ENCODE measurements at places on chromosomes 4 and X. TPM values are rescaled to one million over a fixed set of nuclear protein-coding genes. Genes with fewer than 3 reads are reported as not detected.

- H3K4me1 ChIP-seq = no peaks in the 10 kb centered on the region
- no peak overlapping the region for H3K27ac ChIP-seq
- H3K36me3 ChIP-seq = no peaks in the 10 kb centered on the region
- no peaks in the 10 kb centered on the region for H3K27me3 ChIP-seq
- no peak for DNase-seq
Measured at GRCh38 chrX:132877954-132878536, 80.4 kb downstream of the HS6ST2 start.

- no peak for DNase-seq
- no peak overlapping the region for H3K4me3 ChIP-seq
- no peaks in the 10 kb centered on the region for H3K36me3 ChIP-seq
Measured at GRCh38 chr4:152999346-153000075, 63.4 kb downstream of the FHDC1 start.

DNA sequence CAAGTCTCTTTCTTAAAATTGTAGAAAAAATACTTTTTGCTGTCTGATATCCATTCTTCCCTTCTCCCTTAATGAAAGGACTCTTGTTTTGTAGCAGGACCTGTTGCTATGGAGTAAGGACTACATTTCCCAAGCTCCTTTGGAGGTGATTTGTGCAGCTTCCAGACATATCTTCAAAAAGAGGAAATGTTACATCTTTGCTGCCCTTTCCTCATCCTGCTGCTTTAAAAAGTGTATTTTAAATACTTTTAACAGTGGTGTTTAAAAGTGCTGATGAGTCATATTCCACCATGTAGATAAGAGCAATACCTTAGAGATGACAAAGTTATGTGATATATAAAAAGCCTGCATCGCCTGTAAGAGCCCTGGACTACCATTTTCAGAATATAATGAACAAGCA is 98.7 kb downstream of the CFAP299 start:
- H3K36me3 ChIP-seq = no peaks in the 10 kb centered on the region
- peak; percentile 30 for DNase-seq
- no peak overlapping the region for H3K27ac ChIP-seq
- H3K4me1 ChIP-seq = 0 out of 2 replicates have a peak, but pooled peaks cover 4% of the 10 kb centered on the region

- no peak overlapping the region for H3K27ac ChIP-seq
- H3K36me3 ChIP-seq = no peaks in the 10 kb centered on the region
- no peaks in the 10 kb centered on the region for H3K4me1 ChIP-seq
- H3K4me3 ChIP-seq = no peak overlapping the region
- DNase-seq = no peak
Measured at GRCh38 chrX:37726346-37726745, 40.8 kb downstream of the XK start.

The FOXO4 gene
- 5.3 TPM for total RNA-seq

GRCh38 chr4:13656569-13657405 is 29.3 kb upstream of the BOD1L1 start:
- peak overlapping the region; percentile 80 for H3K4me3 ChIP-seq
- H3K36me3 ChIP-seq = no peaks in the 10 kb centered on the region
- 0 out of 2 replicates have a peak, but pooled peaks cover 3% of the 10 kb centered on the region for H3K4me1 ChIP-seq
- DNase-seq = peak; percentile 88
- H3K27ac ChIP-seq = no peak overlapping the region
- H3K27me3 ChIP-seq = no peaks in the 10 kb centered on the region

DNA sequence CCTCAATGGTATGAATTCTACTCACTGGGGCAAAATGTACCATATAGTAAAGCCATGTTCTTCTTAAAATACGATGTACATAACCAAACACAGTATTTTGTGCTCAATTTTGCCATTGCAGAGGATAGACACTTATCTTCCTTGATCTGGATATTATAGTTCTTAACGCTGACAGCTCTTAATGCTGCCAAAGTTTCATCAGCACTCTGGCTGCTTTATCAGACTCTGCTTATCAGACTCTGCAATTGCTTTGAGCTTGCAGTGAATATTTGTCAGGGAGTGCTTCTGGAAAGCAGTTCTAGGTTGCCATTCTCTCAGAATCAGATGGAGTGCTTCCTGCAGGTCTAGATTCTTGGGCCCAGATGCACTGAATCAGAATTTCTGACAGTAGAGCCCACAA is 863.1 kb downstream of the CCSER1 start:
- DNase-seq = no peak
- H3K36me3 ChIP-seq = no peaks in the 10 kb centered on the region
- H3K4me3 ChIP-seq = no peak overlapping the region

The SOD3 gene
- 3.8 TPM for total RNA-seq

DNA sequence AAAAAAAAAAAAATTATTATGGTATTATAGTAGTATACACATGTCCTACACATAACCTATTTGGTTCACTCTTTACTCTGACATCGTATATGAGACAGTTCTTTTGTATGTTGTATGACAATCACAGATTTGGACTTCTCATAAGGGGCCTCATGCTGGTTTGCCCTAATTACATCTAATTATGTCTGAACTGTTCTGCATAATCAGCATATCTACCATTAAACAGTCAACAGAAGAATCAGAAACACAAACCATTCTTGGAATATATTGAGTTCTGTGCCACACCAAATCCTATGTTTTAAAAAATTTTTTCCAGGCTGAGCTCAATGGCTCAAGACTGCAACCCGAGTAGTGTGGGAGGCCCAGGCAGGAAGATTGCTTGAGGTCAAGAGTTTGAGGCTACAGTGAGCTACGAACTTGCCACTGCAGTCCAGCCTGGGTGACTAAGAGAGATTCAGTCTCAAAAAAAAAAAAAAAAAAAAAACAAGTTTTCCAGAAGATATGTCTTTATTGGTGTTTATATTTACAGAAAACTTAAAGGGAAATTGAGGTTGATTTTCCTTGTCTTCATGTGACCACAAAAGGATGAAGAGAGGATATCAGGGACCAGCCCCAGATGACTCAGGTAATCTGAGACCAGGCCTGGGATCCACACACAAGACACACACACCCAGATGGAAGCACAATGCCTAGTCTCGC is 22.2 kb downstream of the TRIM61 start:
- no peak overlapping the region for H3K4me3 ChIP-seq
- no peaks in the 10 kb centered on the region for H3K27me3 ChIP-seq
- no peak for DNase-seq
- H3K36me3 ChIP-seq = no peaks in the 10 kb centered on the region

DNA sequence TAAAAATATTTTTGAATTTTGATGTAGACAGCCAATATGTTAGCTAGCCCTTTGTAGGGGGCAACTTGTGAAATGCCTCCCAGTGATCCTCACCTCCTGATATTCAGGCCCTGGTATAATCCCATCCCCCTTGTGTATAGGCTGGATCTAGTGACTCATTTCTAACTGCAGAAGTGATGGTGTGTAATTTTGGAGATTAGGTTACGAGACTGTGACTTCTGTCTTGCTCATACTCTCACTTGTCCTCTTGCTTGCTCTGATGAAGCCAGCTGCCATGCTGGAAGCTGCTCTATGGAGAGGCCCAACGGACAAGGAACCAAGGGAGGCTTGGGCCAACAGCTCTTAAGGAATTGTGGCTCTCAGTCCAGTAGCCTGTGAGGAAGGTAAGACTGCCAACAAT is 61.7 kb downstream of the GPR82 start:
- 0 out of 2 replicates have a peak, but pooled peaks cover 5% of the 10 kb centered on the region for H3K4me1 ChIP-seq
- H3K27me3 ChIP-seq = no peaks in the 10 kb centered on the region
- DNase-seq = peak; percentile 47

GRCh38 chr4:63493265-63493664 is 916.0 kb downstream of the TECRL start:
- H3K4me1 ChIP-seq = no peaks in the 10 kb centered on the region
- no peaks in the 10 kb centered on the region for H3K27me3 ChIP-seq
- no peaks in the 10 kb centered on the region for H3K36me3 ChIP-seq
- DNase-seq = no peak
- H3K4me3 ChIP-seq = no peak overlapping the region

The GUCY1B1 gene
- total RNA-seq = 2.1 TPM

DNA sequence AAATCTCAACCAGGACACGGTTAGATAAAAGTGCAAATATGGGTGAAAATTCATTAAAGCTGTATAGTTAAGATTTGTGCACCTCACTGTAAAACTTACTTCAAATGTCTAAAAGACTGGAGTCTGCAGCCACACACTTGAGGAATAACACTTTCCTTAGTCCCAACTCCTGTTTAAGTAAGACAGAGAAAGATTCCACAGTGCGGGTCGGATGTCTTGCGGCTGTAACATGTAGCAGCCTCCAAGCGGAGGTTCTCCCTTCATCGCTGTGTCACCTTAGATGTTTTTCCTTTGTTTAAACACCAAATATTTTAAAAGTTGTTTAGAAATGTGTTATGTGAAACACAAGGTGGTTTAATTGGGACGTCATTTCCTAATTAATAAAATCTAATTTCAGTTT is 905 bp upstream of the MAEA start:
- H3K4me3 ChIP-seq = peak overlapping the region; percentile 83
- H3K27me3 ChIP-seq = no peaks in the 10 kb centered on the region
- peak; percentile 2 for DNase-seq
- peaks cover 15% of the 10 kb centered on the region for H3K4me1 ChIP-seq
- no peaks in the 10 kb centered on the region for H3K36me3 ChIP-seq

The ASB9 gene
- total RNA-seq = not detected

The TGIF2LX gene
- not detected for total RNA-seq

- no peaks in the 10 kb centered on the region for H3K36me3 ChIP-seq
- H3K27me3 ChIP-seq = no peaks in the 10 kb centered on the region
- peaks cover 20% of the 10 kb centered on the region for H3K4me1 ChIP-seq
- no peak overlapping the region for H3K4me3 ChIP-seq
- DNase-seq = peak; percentile 70
Measured at GRCh38 chr4:25925486-25926201, 11.6 kb downstream of the SMIM20 start.

The SFRP2 gene
- total RNA-seq = 0.65 TPM

DNA sequence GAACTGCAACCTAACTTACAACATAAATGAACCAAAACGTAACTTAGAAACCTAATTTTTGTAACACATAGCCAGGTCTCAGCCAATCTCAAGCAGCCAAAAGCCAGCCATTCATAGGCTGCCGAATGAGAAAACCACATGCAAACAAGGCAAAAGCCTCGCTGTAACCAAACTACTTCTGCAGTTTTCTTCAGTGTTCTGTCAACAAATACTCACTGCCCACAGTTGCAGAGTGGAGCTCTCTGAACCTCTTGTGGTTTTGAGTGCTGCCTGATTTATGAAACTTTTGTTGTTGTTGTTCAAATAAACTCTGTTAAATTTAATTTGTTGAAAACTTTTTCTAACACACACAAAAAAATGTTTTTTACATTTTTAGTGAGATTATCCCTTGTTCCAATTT is 251.2 kb downstream of the PAPSS1 start:
- no peak for DNase-seq
- H3K4me3 ChIP-seq = no peak overlapping the region
- no peaks in the 10 kb centered on the region for H3K4me1 ChIP-seq
- H3K27me3 ChIP-seq = no peaks in the 10 kb centered on the region
- no peaks in the 10 kb centered on the region for H3K36me3 ChIP-seq

The SHROOM3 gene
- total RNA-seq = 44.6 TPM

- no peak overlapping the region for H3K27ac ChIP-seq
- H3K4me3 ChIP-seq = no peak overlapping the region
- H3K27me3 ChIP-seq = no peaks in the 10 kb centered on the region
- no peaks in the 10 kb centered on the region for H3K36me3 ChIP-seq
Measured at GRCh38 chr4:86441175-86441936, 81.5 kb upstream of the MAPK10 start.

GRCh38 chrX:137428766-137429591 is 136.9 kb upstream of the ZIC3 start:
- no peak for DNase-seq
- H3K27me3 ChIP-seq = peaks cover 4% of the 10 kb centered on the region
- no peak overlapping the region for H3K27ac ChIP-seq
- no peaks in the 10 kb centered on the region for H3K4me1 ChIP-seq
- H3K36me3 ChIP-seq = no peaks in the 10 kb centered on the region

The UGT2A1 gene
- total RNA-seq = not detected

DNA sequence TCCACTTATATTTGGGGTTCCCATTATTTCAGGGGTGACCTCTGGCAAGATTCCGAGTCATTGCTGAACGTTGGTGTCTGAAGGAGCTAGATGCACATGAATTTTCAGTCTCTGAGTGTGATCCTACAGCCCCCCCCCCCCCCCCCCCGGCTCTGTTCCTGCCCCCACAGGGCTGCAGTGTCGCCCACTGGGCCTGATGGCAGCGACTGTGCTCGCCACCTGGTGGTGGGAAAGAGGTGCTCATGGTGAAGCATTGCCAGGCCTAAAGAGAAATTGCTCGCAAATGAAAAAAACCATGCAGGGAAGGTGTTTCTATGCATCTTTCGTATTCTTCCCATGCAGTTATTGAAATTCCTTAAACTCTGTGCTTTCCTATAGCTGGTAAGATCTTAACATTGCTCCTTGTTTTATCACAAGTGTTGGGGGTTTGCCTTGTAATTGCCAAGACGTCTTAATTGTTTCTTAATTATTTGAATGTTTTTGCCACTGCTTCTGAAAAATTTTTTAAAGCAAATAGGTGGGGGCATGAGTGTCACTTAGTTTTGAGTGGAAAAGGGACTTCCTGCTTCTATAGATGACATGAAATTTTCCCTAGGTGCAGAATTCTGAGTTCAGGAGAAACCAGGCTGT is 63.2 kb downstream of the CLDN22 start:
- DNase-seq = peak; percentile 75
- H3K27me3 ChIP-seq = no peaks in the 10 kb centered on the region
- H3K4me1 ChIP-seq = peaks cover 7% of the 10 kb centered on the region
- no peak overlapping the region for H3K4me3 ChIP-seq

GRCh38 chrX:94831364-94831763 is 1157.4 kb downstream of the FAM133A start:
- H3K27ac ChIP-seq = no peak overlapping the region
- H3K27me3 ChIP-seq = no peaks in the 10 kb centered on the region
- H3K36me3 ChIP-seq = no peaks in the 10 kb centered on the region
- peak; percentile 18 for DNase-seq

- no peak for DNase-seq
- no peaks in the 10 kb centered on the region for H3K4me1 ChIP-seq
- no peak overlapping the region for H3K4me3 ChIP-seq
- H3K27ac ChIP-seq = no peak overlapping the region
- no peaks in the 10 kb centered on the region for H3K27me3 ChIP-seq
Measured at GRCh38 chr4:141311246-141312204, 90.8 kb downstream of the ZNF330 start.

The CD99L2 gene
- total RNA-seq = 71.7 TPM

DNA sequence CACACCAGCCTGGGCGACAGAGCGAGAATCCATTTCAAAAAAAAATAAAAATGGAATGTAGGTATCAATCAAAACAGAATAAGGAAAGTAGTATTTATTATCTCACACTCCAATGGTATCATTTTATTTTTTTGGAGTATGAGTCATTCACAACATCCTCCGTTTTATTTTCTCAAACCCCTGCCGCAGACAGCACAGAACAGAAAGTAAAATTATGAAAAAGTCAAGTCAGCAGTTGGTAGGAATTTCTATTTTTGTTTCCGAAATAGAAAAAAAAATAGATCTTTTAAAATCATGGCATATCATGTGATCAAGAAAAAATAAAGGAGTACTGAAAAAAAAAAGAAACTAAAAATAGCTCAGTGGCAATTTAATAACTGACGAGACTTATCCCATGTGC is 490.7 kb upstream of the TENM3 start:
- no peak overlapping the region for H3K27ac ChIP-seq
- no peak overlapping the region for H3K4me3 ChIP-seq
- H3K27me3 ChIP-seq = no peaks in the 10 kb centered on the region
- DNase-seq = no peak
- no peaks in the 10 kb centered on the region for H3K4me1 ChIP-seq
